Endothelial cell of umbilical vein (primary cell): ENCODE measurements at places on chromosomes 1 and 21. TPM values are rescaled to one million over a fixed set of nuclear protein-coding genes. Genes with fewer than 3 reads are reported as not detected.

Gene NCAM2
- 0.08 and 0.11 TPM in 2 replicates for polyA plus RNA-seq

Gene ELF3
- polyA plus RNA-seq: 0.07 and 0.14 TPM in 2 replicates

Gene IFT25
- 8.4 and 13.0 TPM in 2 replicates for polyA plus RNA-seq

Gene SLFNL1
- polyA plus RNA-seq: 0.14 and 0.25 TPM in 2 replicates

Gene KRTAP13-4
- polyA plus RNA-seq: not detected in 2 replicates

Gene RHD
- polyA plus RNA-seq: not detected in 2 replicates

Gene ZNF648
- polyA plus RNA-seq: not detected in 2 replicates

Gene FCAMR
- polyA plus RNA-seq: not detected in 2 replicates

Gene LIPI
- not detected in 2 replicates for polyA plus RNA-seq

Gene NUP210L
- 0.01 TPM in 1 of 2 replicates, not detected in the other for polyA plus RNA-seq

Gene COL11A1
- not detected in 2 replicates for polyA plus RNA-seq
